ENCODE measurements at places on chromosomes 2 and 18.

GRCh38 chr18:13680612-13681011 is 45.7 kb downstream of the FAM210A start:
- DNase-seq: peak; percentile 24

DNA sequence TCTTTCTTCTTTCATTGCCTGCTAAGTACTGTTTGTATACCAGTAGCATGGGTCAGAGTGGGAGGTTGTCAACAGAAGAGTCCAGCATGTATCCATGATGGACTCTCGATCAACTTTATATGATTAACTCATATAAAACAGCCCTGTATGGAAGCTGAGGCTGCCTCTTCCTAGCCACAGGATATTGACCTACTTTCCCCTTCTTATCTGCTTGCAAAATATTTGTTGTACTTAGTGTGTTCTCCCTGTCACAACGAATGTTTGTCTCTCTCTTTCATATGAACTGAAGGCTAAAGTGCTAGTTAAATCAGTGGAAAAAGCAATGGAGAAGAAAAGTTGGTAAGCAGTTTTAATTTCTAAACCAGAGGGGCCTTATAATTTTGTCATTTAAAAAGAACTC is 17.8 kb downstream of the MYO1B start:
- DNase-seq: no peak

DNA sequence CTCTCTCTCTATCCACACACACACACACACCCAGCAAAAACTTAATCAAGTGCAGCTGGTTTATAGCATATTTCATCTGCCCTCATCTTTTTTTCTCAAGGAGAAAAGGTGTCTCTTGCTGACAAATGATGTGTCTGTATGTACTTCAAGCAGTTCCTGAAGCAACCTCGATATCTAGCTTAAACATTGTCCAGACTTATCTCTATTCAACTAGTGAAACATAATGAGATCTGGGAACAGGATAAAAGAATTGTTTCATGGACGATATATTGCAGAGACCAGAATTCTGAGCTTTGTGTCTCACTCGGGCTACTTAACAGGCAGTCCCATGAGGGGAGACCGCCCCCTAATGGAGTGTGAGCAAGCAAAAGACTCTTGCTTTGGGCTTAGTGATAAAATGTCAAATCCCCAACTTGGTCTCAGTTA is 929.2 kb upstream of the SOX11 start:
- no peak for DNase-seq

- DNase-seq: no peak
Observed at GRCh38 chr18:23977719-23978483, 36.7 kb upstream of the TTC39C start.

- DNase-seq: no peak
Observed at GRCh38 chr2:198254536-198255090, 450.2 kb downstream of the PLCL1 start.

DNA sequence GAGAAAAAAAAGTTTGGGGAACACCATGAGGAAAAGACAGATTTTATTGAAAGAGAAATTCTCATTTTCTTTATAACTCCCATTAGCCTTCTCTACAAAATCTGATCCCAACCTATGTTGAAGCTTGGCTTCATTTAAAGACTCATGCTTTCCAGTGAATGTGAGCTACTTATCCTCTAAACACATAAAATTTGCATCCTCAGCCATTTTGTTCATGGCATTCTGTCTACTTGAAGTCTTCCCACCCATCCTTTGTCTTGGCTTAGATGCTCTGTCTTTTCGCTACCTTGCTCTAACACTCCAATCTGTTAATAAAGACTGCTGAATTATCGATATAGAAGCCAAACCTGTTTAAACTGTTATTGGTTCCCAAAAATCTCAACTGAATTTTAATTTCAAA is 39.3 kb downstream of the GDF7 start:
- DNase-seq: no peak

DNA sequence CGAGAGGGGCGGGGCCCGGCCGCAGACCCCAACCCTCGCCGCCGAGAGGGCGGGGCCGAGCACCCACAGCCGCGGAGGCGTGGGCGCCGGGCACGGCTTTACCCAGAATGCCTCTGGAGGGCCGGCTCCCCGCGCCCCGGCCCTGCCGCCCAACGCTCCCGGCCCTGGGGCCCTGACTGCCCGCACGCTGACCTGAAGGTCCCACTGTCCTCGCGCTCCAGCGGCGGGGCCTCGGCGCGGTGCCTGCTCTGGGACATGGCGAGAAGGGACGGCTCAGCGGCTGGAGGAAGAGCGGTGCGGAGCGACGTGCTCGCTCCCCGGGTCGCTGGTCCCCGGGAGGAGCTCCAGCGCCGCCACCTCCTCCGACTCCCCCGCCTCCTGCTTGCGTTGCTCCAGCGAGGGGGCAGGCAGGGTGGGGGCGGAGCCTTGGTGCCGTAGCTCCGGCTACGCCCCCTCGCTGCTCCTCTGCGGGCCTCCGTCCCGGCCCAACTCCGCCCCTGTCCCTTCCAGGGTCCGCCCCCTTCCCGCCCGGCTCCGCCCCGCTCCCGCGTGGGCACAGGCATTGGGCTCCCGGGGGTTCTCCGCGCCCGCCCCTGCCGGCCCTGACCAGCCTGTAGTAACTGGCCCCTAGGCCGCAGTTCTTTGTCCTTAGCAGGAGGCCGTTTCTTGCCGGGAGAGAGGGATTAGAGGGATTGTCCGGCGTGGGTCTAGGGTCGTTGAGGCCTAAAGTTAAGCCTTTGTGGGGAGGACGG is at the start of the genes PJVK and PRKRA:
TSS of gene PJVK (plus strand) at position 605 of the 752 bp plus-strand sequence. CDS start 2,032 bp downstream, outside the sequence.
TSS of gene PRKRA (minus strand) at position 402 of the 752 bp plus-strand sequence. CDS start at position 257, 145 bp downstream.
- DNase-seq: peak; percentile 97

DNA sequence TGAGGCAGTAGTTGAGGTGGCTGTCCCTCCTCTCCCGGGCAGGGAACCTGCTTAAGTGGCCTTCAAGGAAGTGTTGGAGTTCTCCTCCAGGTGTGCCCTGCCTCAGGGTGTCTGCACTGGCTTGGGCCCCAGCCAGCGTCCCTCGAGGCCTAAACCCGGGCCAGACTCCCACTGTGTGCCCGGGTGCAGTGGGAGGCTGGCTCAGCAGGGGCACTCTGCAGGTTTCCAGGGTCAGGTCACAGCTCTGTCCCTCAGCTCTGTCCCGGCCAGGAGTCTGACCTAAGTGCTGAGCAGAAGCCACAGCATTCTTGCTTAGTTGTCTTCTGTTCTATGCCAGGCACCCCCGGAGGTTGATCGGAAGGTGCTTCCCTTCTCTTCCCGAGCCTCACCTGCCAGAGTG is 69.0 kb upstream of the OTOS start:
- peak; percentile 2 for DNase-seq

DNA sequence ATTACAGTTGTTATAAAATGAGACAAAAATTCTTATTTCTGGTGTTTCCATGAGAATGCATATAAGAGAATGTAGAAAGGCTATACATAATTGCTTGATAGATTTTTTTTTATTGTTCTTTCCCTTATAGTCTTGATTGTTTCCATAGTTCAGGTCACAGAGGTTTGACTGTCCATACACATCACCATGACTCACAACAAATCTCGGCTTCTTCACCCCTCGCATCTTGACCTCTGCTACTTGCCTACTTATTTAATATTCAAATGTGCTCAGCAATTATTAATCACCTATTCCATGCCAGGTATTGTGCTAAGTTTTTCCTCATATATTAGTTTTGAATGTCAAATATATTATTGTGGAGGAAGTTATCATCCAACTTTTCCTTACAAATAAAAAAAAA is 789.6 kb downstream of the RNF144A start:
- no peak for DNase-seq

GRCh38 chr2:196330645-196331044 is 159.3 kb upstream of the STK17B start:
- no peak for DNase-seq

GRCh38 chr2:147076634-147077033 is 768.2 kb upstream of the ACVR2A start:
- DNase-seq: no peak

DNA sequence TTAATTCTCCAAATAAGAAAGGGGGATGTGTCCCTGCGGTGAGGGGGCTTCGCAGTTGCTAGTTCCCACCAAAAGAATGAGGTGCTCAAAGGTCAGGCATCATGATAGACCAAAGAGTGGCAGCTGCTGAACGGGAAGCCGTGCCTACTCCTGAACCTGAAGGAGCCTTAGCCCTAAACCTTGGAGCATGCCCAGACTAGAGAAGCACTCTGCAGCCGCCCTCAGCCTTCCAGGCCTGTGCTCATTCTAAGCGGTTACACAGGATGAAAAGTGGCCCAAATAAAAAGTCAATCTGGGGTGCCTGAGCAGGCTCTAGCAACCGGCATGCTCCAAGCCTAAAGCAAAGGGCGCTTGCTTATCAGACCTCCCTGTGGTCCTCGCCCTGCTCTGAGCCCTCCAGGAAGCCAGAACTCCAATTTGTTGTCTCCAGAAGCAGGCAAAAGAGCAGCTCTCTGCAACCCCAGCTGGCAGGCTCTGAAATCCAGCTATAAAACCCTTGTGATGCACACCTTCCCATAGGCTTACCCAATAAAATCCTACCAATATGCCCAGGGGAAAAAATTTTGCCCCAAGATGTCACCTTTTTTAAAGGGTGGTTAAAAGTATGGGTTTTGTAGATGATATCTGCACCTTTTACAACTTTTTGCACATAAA is 17.5 kb downstream of the UXS1 start:
- no peak for DNase-seq

DNA sequence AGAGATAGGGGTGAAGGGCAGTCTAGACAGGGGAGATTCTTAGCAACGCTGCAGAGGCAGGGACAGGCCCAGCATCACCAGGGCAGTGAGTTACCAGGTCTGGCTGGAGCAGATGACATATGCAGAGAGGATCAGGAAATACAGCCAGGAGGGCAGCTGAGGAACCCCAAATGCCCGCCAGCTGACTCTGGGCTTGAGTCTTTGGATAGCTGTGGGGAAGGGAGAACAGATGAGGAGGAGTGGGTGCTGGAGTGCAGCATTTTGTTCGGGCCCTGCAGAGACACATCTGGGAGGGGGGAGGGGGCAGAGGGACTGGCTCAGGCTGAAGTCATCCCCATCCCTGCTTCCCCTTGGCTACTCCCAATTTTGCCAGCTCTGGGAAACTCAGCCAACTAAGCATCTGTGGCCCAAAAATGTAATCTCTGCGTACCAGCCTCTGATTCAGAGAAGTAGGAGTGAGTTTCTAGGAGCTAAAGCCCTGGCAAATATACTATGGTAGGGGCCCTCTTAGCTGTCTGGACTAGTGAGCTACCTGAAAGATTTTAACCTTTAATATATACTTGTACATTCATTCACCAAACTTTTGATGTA is 214.5 kb downstream of the ZBTB7C start:
- DNase-seq: no peak

GRCh38 chr2:27152102-27152795 is 3.4 kb downstream of the TCF23 start:
- DNase-seq: no peak

DNA sequence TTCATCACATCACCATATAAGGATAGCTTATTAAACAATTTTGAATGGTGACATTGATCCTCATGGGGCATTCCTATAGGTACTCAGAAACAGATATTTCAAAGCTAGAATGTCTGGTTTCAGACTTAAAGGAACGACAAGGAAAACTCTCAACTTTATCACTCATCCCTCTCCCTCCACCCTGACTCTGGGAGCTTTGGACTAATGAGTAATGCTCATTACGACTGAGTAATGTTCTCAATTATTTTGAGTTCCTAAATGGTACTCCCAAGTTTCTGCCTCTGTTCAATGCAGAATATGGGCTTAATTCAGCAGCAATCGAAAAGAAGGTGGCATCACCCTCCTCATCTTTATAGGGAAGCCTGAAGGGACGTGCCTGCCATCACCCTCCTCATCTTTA is 43.4 kb downstream of the RFX8 start:
- no peak for DNase-seq

GRCh38 chr2:168738062-168738461 is 64.4 kb upstream of the NOSTRIN start:
- no peak for DNase-seq

DNA sequence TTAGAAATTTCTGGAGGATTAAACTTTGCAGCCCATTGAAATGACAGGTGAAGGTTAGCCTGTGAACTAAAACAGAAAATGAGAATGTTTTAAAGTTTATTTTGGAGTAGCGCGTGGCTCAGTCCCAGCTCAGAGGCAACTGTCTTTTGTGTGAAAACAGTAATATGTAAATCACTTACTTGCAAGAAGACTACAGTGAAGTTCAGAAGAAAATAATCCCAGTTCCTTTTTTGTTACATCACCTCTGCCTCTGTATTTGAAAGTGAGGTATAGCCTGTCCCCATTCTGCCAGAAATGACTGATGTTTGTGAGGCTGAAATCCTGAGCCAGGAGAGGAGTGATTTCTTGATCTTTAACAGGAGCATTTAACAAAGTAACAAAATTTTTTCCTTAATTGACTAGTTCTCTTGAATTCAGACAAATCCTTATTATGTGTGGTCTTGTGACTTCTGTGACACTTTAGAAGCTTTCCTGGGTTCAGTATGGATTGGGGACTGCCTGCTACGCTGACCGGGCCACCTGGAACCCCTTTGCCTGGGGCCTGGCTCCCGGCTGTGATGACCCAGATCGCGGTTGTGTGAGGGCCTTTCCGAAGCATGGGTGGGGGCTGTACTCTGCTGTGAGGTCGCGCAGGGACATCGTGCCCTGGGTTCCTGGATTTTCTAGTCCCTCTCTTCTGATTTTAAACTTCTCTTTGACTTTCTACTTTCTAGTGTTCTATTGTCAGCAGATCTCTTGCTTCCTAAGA is 24.3 kb downstream of the TRAPPC12 start:
- DNase-seq: no peak

- DNase-seq: no peak
Observed at GRCh38 chr2:63614983-63615945, 26.5 kb downstream of the MDH1 start.

- DNase-seq: no peak
Observed at GRCh38 chr2:158718196-158718585, 76.9 kb upstream of the DAPL1 start.

GRCh38 chr2:133411857-133412256 is 156.4 kb downstream of the NCKAP5 start:
- no peak for DNase-seq
